A549 treated with Hydrocortisone at 1 μM for 4 hours (cell line): ENCODE measurements at places on chromosomes 11 and 22. TPM values are rescaled to one million over a fixed set of nuclear protein-coding genes. Genes with fewer than 3 reads are reported as not detected.

The PRSS23 gene
- total RNA-seq = 392 to 459 TPM (median 424 TPM) in 5 replicates

The MEI1 gene
- 0.25 TPM in 1 of 5 replicates, not detected in the others for total RNA-seq

The H19 gene
- 10.4 to 22.9 TPM (median 16.0 TPM) in 5 replicates for total RNA-seq

The OR8A1 gene
- total RNA-seq = not detected in 5 replicates

The MS4A1 gene
- not detected in 5 replicates for total RNA-seq

The DEUP1 gene
- 0.05 TPM in 1 of 5 replicates, not detected in the others for total RNA-seq

The CDHR5 gene
- 0.03 to 0.13 TPM (median 0.03 TPM) in 3 of 5 replicates, not detected in the others for total RNA-seq

The SYT13 gene
- 5.5 to 7.7 TPM (median 6.5 TPM) in 5 replicates for total RNA-seq

The OR5B3 gene
- not detected in 5 replicates for total RNA-seq

The GP1BB gene
- total RNA-seq = 0.64 to 2.1 TPM (median 1.7 TPM) in 5 replicates

The PELI3 gene
- 4.3 to 5.3 TPM (median 4.7 TPM) in 5 replicates for total RNA-seq

The MMP12 gene
- total RNA-seq = 0.06 to 0.14 TPM (median 0.08 TPM) in 3 of 5 replicates, not detected in the others

The MYO18B gene
- total RNA-seq = 0.05 to 0.08 TPM (median 0.06 TPM) in 5 replicates

The OR51B5 gene
- total RNA-seq = not detected in 5 replicates

The TREH gene
- total RNA-seq = 0.02 TPM in 1 of 5 replicates, not detected in the others

The UCP3 gene
- total RNA-seq = 0.89 to 2.0 TPM (median 1.2 TPM) in 5 replicates

The MRGPRG gene
- not detected in 5 replicates for total RNA-seq
